ENCODE measurements at places on chromosomes 6 and 20.

GRCh38 chr6:137044366-137045221, at the start of gene IL20RA:
Gene IL20RA, minus strand, starts transcription at chr6:137044965. Its CDS starts 237 bp downstream, at chr6:137044728.
- peak; percentile 10 for DNase-seq

GRCh38 chr20:36885356-36885755, 9.4 kb downstream of the TLDC2 start:
- no peak for DNase-seq

GRCh38 chr20:41958391-41958790, 340.2 kb upstream of the CHD6 start:
- no peak for DNase-seq

GRCh38 chr6:151679941-151680340, 127.5 kb upstream of the ESR1 start:
- DNase-seq: no peak

GRCh38 chr6:42726485-42727086, 4.2 kb upstream of the PRPH2 start:
- peak; percentile 94 for DNase-seq

DNA sequence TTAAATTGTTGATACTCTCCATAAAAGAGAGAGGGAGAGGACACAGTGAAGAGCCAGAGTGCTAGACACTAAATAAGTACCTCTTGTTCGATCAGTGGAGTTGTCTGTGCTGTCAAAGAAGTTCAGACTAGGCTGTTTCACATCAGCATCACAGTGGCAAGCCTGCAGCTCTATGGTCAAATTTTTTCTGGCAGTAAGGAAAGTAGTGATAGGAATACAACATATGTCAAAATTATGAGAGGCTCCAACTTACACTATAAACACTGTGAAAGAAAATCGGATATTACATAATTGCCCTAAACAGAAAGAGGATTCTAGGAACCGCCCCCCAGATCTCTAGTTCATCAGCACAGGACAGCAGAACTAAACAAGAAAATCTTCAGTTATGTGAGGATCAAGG, 23.1 kb downstream of the DNAH8 start:
- DNase-seq: no peak

All from GM12865 (cell line).